ENCODE measurements at places on chromosomes 2 and 18.

GRCh38 chr2:26157580-26157979 lies 15.3 kb upstream of the GAREM2 start:
- no peak for DNase-seq

DNA sequence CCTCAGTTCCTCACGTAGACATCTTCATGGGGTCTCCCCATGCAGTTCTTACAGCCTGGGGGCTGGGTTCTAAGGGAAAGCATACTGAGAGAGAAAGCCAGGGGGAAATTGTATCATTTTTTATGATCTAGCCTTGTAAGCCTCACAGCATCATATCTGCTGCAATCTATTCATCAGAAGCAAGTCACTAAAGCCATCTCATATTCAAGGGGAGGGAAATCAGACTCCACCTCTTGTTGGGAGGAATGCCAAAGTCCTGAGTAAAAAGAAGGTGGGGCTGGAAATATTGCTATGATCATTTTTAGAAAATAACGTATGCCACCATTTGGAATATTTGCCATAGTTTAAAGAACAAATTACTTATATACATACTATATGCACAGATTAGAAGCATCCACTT lies 304.6 kb downstream of the TXNL1 start:
- DNase-seq, result no peak

- no peak for DNase-seq
These were observed 35.9 kb downstream of the EPC2 start for GRCh38 chr2:148680462-148680861.

DNA sequence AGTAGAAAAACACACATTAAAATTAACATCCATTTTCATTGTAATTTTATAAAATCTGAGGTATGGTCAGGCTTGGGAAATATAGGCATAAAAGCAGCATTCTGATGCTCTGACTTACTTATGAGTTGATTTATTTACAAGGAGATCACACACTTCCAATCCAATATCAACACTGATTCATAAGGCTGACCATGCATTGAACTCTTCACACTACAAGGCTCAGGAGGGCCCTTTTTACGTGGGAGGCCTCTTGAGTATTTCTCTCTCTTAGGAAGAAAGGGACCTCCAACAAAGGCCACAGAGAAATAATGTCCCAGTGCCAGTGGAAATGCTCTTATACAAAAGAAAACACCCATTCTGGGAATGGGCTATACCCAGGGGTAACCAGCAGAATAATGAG lies 222.8 kb downstream of the NAPG start:
- DNase-seq, result no peak

DNA sequence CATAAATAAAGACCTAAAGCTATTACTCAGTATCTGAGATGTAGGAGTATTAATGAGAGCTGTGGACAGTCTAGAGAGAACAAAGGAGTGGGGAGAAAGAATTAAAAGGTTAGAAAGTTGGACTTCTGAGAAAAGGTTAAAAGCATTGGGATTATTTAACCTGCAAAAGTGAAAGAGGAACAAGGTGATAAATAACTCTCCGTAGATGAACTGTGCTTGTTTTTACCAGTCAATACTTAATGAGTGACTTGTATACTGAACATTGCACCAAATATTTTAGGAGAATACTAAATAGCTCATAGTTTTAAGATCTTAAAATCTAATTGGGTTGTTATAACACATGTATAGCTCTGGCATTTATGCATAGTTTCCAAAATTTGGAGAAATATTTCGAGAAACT lies 137.5 kb downstream of the GPD2 start:
- DNase-seq, result no peak

DNA sequence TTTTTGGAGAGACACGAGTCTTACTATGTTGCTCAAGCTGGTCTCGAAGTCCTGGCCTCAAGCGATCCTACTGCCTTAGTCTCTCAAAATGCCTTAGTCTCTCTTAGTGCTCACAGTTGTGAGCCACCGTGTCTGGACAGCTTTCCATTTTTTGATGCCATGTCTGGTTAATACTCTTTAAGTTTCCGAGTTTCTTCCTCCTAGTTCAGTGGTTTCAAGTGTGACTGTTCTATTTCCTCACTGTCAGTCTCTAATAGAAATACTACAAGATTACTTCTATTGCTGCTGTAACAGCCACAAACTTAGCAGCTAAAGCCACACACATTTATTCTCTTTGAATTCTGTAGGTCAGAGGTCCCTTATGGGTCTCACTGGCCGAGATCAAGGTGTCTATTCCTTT lies 125.1 kb upstream of the MGAT5 start:
- no peak for DNase-seq

DNA sequence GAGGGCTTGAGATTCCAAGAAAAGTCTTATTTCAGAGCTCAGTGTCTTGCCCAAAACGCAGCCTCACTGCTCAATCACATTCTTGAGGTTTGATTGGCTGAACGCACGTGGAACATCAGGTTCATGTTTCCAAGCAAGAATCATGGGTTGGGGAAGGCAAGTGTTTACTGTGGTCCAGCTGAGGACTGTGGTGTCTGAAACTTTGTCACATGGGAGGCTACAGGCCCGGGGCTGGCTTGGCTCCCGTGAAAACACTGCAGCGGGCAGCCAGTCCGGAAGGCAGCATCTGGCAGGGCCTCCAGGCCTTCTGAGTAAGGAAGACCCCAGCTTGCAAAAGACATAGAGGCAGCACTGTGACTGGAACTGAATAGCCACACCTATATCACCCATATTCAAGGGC lies 84.7 kb downstream of the POLR1A start:
- no peak for DNase-seq

Data from activated T-cell treated with anti-CD3 and anti-CD28 coated beads for 24 hours (primary cell).